ENCODE measurements at places on chromosomes 1 and 21.

GRCh38 chr1:169044296-169044695 lies 62.2 kb upstream of the ATP1B1 start:
- DNase-seq = no peak

GRCh38 chr1:187244623-187245022 lies 415.9 kb downstream of the PLA2G4A start:
- DNase-seq = no peak

- no peak for DNase-seq
Observed at GRCh38 chr1:98321191-98321590, 340.3 kb upstream of the SNX7 start.

- DNase-seq = no peak
Observed at GRCh38 chr1:108345776-108346531, 102.1 kb upstream of the NBPF4 start.

GRCh38 chr1:12150456-12151200 lies 16.2 kb upstream of the TNFRSF1B start:
- DNase-seq = no peak
